ENCODE measurements at places on chromosomes 1 and 21. TPM values are rescaled to one million over a fixed set of nuclear protein-coding genes. Genes with fewer than 3 reads are reported as not detected.

The TCHHL1 gene
- total RNA-seq: not detected

The SERTAD4 gene
- total RNA-seq: 8.8 TPM

The DNM3 gene
- total RNA-seq: 4.7 TPM

The BATF3 gene
- total RNA-seq: not detected

The ANKRD45 gene
- 10.2 TPM for total RNA-seq

The CLCA4 gene
- total RNA-seq: 0.07 TPM

The UTP25 gene
- total RNA-seq: 10.2 TPM

The TMEM79 gene
- 2.4 TPM for total RNA-seq

The UTS2 gene
- not detected for total RNA-seq

The TMEM61 gene
- total RNA-seq: not detected

The ST6GALNAC3 gene
- total RNA-seq: 20.0 TPM

The OR6K3 gene
- not detected for total RNA-seq

The OR2T35 gene
- total RNA-seq: not detected

The HSD3B2 gene
- not detected for total RNA-seq

The NASP gene
- total RNA-seq: 40.2 TPM

The ACTL8 gene
- not detected for total RNA-seq

The WNT9A gene
- 2.4 TPM for total RNA-seq

The CCNL2 gene
- 207 TPM for total RNA-seq

The TENT5C gene
- total RNA-seq: 3.2 TPM

The TRIM45 gene
- total RNA-seq: 4.6 TPM

The UBL4B gene
- not detected for total RNA-seq

The C1orf198 gene
- total RNA-seq: 41.0 TPM

The MMEL1 gene
- 4.8 TPM for total RNA-seq

The SPATA45 gene
- total RNA-seq: not detected

The CLEC20A gene
- not detected for total RNA-seq

The TLCD4 gene
- total RNA-seq: 2.0 TPM

The TMEM82 gene
- total RNA-seq: not detected

The PPM1J gene
- total RNA-seq: 0.90 TPM

The YY1AP1 gene
- 79.1 TPM for total RNA-seq

The PADI3 gene
- total RNA-seq: not detected

The LGR6 gene
- 3.5 TPM for total RNA-seq

The ESRRG gene
- 0.29 TPM for total RNA-seq

The TP73 gene
- total RNA-seq: not detected

The SGIP1 gene
- total RNA-seq: 2.9 TPM

The MRPS6 gene
- total RNA-seq: 75.6 TPM

The PADI2 gene
- total RNA-seq: 0.77 TPM

The GIPC2 gene
- 3.6 TPM for total RNA-seq

The WNT4 gene
- 1.3 TPM for total RNA-seq

The S1PR1 gene
- 55.6 TPM for total RNA-seq
